Cerebellar nuclear complex (tissue), 1 donor: ENCODE measurements at places on chromosomes 2 and 18.

- no peak for DNase-seq
Measured at GRCh38 chr18:52060607-52061304, 279.2 kb upstream of the DCC start.

GRCh38 chr2:189096769-189097447 is 82.7 kb downstream of the COL5A2 start:
- DNase-seq, result no peak

GRCh38 chr2:180222644-180223043 is 215.5 kb upstream of the CWC22 start:
- DNase-seq, result no peak

DNA sequence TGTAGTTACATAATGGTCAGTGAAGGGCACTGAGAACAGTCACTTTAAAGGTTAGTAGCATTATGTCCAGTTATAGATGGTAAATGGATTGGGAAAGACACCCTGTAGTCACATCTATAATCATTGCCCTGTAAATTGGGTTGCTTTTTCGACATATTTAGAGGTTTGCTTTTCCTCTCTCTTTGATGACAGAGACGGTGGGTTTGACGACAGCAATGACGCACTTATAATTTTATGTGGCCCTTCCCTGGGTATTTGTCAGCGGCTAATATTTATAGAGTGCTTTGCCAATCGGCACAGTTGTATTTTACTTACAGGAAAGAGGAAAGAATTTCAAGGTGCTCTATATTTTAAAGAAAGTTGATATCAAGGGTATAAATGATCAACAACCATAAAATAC is 2.8 kb downstream of the CPS1 start:
- DNase-seq, result no peak

- DNase-seq, result no peak
Measured at GRCh38 chr2:217363470-217363869, 503.6 kb upstream of the TNP1 start.

DNA sequence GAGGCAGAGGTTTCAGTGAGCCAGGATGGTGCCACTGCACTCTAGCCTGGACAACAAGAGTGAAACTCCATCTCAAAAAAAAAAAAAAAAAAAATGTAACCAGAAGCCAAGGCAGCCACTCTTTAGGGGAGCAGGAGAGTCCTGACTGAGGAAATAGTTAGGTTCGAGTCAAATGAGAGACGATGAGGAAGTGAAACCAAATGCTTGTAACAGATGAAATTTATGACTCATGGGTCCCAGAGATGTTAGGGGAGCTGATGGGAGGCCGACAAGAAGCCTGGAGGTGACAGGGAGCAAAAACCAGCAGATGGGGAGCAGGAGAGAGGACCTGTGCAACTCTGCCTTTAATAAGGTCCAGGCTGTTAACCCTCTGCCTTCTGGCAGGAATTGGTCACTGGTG is 756.1 kb upstream of the DDX18 start:
- DNase-seq, result no peak

- no peak for DNase-seq
Measured at GRCh38 chr2:96906729-96907114, 36.8 kb upstream of the SEMA4C start.

GRCh38 chr2:118309946-118310680 is 221.8 kb downstream of the INSIG2 start:
- DNase-seq, result no peak

DNA sequence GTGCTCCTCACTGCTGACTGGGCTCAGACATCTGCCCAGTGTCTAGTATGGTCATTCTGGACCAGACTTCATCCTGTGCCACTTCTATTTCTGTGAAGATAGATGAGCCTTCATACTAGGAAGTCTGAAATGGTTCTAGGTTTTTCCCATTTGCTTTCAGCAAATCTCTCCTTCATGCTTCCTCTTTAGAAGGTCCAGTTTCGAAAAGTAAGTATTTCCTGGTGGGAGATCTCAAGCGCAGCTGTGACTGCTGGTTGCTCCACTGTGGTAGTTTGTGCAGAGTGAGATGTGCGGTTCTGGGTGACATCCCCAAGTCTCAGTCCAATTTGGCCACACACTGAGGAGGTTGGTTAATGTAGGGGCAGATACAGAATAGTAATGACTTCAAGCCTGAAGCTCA is 14.4 kb downstream of the IL36B start:
- no peak for DNase-seq

DNA sequence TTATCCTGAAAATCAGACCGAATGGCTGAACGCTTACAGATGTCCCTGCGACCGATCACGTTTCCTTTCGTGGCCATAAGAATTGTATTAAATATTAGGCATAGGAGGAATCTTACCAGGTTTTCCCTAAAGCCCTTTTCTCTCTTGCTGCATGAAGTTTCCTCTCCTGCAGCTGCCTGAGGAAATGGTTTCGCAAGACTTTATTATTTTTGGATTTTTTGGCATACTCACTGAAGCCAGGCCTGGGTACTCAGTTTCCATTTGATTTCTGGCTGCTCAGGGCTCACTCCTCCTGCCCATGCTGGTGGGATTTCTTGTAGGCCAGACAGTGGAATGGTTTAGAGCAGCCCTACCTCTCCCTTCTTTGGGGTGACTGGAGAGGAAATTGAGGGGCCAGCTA is 114.0 kb downstream of the KLHL29 start:
- no peak for DNase-seq

GRCh38 chr2:236052926-236053821 is 115.0 kb downstream of the GBX2 start:
- DNase-seq, result no peak

DNA sequence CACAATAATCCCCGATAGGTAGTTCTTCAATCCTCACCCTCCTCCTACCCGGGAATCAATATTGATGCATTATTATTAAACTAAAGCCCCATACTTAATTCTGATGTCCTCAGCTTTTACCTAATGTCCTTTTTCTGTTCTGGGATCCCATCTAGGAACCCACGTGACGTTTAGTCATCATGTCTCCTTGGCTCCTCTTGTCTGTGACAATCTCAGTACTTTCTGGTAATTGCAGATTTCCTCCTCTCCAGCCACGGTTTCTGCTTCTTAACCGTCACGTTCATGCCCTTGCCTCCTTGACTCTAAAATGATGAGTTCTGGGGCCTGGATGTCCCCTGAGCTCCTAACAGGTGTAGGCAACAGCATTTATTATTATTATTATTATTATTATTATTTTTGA is 2.9 kb upstream of the DGKD start:
- DNase-seq, result no peak

GRCh38 chr2:208280933-208281332 is 14.9 kb downstream of the PIKFYVE start:
- DNase-seq, result no peak

DNA sequence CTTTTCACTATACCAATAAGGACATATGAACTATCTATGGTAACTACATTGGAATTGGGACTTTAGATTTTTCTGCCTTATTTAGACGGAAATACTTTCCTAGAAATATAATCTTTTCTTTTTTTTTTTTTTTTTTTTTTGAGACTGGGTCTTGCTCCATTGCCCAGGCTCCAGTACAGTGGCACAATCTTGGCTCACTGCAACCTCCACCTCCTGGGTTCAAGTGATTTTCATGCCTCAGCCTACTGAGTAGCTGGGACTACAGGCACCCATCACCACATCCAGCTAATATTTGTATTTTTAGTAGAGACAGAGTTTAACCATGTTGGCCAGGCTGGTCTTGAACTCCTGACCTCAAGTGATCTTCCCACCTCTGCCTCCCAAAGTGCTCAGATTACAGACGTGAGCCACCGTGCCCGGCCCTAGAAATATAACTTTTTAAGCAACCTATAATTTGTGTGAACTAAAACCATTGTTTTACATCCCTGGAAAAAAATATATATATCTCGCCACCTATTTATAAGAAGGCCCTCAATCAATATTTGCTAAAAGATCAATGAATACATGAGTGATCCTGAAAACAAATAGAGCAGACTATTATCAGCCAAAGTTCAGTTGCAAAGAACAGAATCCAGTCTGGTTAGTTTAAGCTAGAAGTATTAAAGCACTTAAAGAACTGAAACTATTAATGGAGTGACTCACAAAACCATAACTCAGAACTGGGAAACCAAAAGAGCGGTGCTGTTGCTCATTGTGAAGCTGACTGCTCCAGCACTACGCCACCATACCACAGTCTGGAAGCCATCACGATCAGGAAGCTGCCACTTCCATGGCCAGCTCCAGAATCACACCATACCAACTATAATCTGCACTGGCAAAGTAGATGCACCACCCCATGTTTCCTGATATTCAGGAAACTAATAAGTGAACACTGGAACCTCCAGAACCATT is 8.4 kb upstream of the HNRNPLL start:
- no peak for DNase-seq

DNA sequence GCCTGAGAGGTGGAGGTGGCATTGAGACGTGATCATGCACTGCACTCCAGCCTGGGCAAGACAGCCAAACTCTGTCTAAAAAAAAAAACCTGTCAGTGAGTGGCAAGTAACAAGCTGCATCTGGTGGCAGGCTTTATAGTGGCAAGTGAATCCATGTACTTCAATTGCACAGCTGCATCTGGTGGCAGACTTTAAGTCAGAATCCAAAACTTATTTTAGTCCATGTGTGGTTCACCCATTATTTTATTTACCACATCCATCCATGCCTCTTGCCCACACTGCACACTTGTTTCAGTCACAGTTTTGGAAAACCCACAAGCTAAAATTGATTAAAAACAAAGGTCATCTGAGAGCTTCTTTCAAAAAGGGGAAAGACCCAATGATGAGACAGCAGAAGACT is 1636.4 kb upstream of the NXPH2 start:
- DNase-seq, result no peak

GRCh38 chr2:10400978-10401951 is 46.9 kb downstream of the ODC1 start:
- DNase-seq, result no peak

DNA sequence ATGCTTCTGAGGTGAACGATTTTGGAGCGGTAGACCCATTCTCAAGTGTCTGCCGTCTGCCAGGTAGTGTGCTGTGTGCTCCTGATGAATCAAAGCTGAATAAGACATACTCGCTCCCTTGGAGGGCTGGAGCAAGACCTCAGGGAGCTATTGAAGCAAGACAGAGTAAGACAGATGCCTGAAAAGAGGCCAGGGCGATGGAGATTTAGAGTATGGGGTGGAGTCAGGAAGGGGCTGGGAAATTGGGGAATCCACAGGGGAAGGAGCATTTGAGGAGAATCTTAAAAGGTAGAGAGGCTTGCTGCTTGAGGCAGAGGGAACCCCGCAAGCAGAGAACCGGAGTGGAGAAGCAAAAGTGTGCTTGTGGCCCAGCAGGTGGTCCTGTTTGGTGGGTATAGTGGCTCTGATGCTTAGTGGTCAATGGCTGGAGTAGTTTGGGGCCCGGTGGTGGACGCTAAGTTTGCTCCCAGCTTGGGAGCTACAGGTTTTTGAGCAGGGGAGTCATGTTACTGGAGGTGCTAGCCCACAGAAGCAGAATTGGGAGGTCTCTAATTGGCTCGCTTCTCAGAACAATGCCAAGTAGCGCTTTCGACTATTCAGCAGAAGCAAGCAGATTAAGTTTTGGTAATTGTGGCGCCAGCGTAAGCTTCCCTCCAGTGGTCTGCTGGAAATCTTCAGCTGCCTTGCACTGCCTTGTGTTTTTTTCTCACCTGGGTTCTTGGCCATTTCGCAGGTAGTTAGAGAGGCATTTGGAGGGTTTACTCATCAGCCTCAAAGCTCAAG is 2.0 kb downstream of the CNNM4 start:
- DNase-seq, result no peak

DNA sequence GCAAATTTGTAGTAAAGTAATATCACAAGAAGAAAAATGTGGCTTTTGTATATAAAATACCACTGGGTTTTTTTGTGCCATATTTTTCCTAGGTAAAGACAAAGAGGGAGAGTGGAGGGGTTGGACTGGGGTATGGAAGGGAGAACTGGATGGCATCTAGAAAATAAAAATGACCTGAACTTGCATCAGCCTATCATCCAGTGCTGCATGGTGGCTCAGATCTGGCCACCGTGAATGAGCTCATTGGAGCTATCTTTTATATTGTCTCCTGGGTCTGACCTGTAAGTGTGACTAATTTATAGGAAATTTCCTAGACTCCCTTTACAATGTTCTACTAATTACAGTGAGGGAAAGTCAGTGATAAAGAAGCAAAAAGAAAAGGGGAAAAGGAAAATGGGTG is 369.0 kb downstream of the TMEM182 start:
- DNase-seq, result no peak

DNA sequence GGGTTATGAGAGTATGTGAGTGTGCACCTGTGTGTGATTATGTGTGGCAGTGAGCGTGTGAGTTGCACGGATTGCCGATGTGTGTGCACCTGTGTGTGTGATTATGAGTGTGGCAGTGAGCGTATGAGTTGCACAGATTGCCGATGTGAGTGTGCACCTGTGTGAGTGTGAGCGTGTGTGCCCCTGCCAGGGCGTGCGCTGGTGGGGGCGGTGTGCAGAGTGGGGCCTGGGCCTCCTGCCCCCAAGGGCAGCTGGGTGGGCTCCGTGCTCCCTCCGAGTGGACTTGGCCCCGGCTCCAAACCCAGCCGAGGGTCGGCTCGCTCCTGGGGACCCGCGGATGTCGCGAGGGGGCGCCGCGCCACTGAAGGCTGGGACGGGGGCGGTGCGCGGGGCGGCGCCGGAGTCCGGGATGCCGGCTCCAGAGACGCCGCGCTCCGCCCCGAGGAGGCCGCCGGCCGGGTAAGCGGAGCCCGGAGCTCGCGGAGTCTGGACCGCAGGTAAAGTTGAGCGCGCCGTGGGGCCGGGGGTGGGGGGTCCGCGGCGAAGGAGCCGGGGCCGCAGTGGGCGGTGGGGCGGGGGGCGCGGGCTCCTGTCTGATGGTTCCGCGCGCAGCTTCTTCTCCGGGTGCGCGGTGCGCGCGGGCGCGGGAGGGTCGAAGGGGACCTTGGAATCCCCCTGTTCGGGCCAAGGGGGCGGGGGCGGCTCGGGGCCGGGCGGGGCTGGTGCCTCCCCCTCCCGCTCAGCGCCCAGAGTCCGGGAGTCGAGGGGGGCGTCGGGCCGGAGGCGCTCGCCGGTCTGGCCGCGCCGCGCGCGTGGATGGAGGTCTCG is at the start of gene KCNG2:
TSS of gene KCNG2 (plus strand) at position 421 of the 828 bp plus-strand sequence. CDS start 65,730 bp downstream, outside the sequence.
- DNase-seq, result no peak

GRCh38 chr18:60146220-60146960 is 226.2 kb downstream of the MC4R start:
- DNase-seq, result no peak

DNA sequence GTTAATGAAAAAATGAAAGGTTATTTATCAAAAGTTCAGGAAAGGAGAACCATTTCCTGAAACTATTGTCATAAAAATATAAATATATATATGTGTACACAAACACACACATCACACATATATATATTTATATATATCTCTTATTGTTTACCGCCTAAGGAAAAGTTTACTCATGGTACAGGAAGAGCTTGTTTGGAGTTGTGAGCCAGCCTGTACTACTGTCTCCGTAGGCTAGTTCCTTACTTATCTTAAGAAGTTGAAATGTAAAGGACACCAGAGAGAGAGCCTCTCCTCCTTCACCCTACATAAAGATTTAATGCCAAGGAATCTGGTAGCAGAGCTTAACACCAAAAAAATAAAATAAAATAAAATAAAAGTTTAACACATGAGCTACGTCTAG is 19.6 kb downstream of the DSC1 start:
- DNase-seq, result no peak

DNA sequence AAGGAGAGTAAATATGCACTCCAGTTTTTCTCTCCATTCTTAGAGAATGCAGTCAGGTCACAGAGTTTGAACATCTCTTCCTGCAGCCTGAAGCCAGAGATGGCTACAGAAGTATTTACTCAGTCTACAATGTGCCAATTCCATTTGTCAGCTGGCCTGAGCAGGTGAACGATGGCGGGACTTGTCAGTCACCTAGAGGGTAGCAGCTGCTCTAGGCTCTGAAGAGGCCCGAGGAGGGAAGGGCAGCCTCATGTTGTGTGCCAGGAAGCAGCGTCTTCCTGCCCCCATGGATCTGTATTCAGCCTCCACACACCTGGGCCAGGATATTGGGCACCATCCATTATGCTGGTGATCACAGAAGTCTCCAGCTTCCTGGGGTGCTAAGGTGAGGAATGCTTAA is 316.7 kb upstream of the CHAC2 start:
- no peak for DNase-seq
